Activated CD8-positive, alpha-beta memory T cell treated with anti-CD3 and anti-CD28 coated beads, Interleukin-2, amount 10 ng/mL, durations not matched to agents 7 days and 5 days (primary cell): ENCODE measurements at places on chromosomes 1 and 21.

- no peak for DNase-seq
Observed at GRCh38 chr1:157878059-157878458, 36.5 kb upstream of the CD5L start.

GRCh38 chr1:119674835-119675289 lies 26.8 kb upstream of the ZNF697 start:
- no peak for DNase-seq

- DNase-seq, result no peak
Observed at GRCh38 chr1:59243550-59243949, 53.3 kb upstream of the FGGY start.

DNA sequence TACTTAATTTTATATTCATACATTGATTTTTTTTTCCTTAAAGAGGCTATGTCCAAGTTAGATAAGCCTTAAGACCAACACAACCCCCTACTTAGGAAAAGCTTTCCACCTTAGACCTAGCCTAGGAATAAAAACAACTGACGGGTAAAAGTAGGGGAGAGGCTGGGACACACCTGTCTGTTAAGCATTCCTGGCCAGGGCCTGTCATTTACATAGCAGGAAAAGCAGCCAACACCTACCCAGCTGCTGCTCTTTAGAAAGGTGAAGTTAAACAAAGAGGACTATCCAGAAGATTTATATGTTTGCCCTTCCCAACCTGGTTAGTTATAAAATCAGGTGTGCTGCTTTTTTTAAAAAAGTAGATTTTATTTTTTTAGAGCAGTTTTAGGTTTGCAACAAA lies 29.1 kb upstream of the SAMD13 start:
- no peak for DNase-seq

DNA sequence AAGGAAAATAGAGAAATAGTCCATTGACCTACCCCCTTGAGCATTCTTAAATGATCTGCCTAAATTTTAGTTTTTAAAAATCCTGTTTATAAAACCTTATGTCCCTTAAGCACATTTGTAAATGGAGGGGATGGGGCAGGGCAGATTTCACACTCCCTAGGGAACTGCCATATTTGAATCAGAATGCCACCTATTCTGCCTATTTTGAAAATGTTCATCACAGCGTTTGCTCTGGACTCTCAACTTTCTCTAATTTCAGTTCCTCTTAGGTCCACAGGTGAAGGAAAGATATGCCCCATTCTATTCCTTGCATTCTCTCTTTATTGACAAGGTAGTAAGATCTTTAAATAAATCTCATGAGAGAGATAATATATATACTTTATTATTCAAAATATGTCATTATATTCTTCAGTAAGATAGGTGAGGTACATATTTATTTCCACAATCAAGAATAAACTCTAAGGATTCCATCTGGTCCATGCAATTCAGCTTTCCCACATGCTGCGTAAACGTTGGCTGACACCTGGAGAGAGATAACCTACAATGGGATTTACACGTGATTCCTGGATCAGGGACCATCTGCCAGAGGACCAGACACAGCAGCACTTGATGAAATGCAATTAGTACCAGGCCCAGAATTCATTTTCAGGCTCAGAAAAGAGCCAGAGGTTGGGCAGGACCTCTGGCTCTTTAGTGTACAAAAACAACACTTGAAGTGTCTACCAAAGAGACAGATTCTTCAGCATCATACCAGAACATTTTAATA lies 1.2 kb upstream of the LPGAT1 start:
- no peak for DNase-seq

DNA sequence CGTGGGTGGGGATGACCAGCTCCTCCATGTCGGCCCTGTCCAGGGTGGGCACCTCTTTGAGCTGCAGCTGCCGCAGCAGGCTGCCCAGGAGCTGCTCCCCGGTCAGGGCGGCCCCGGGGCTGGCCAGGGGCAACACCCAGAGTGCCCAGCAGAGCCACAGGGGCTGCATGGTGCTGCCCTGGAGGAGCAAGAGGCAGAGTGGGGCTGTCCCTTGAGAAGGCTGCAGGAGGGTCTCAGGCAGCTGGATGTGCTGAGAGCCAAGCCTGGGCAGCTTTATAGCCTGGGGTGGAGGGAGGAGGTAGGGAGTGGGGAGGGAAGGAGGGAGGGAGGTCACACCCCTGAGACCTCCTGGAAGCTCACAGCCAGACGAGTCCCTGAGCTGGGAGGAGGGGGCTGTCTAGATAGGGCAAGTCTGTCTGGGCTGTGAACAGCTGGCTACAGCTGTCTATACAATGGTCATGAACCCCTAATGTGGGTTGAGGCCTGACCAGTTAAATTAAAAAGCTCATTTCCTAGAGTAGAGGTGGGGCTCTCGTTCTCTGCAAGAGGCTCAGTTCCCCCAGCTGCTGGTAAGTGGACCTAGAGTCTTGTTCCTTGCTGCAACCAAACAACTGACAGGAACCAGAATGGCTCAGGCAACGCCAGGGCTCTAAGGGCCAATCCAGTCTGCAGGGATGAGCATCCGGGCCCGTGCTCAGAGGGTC lies at the start of gene LEFTY1:
Gene LEFTY1, minus strand, starts transcription at position 249 of the 704 bp plus-strand sequence. Its CDS starts 80 bp downstream, at position 169.
- DNase-seq, result no peak

GRCh38 chr1:241331328-241332036 lies 25.5 kb downstream of the RGS7 start:
- no peak for DNase-seq

DNA sequence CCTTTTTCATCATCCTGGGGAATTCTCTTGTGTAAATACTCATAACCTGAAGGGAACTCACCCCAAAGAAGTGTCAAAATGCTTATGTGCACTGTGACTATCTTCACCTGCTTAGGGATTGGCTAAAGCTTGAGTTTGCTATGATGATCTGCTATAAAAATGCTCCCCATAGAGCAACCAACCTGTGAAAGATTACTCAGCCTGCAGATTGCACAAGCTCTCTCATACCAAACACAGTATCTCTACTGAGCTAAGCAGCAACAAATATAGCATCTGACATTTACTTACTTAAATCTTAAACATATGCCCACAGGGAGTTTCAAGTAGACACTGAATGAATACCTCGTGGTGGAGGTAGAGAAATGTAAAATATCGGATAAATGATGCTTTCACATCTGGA lies 725.8 kb downstream of the MRPL39 start:
- DNase-seq, result no peak

GRCh38 chr1:85983316-85983715 lies 173.3 kb downstream of the COL24A1 start:
- no peak for DNase-seq

GRCh38 chr1:89008511-89008910 lies 14.2 kb downstream of the GBP3 start:
- DNase-seq, result no peak

DNA sequence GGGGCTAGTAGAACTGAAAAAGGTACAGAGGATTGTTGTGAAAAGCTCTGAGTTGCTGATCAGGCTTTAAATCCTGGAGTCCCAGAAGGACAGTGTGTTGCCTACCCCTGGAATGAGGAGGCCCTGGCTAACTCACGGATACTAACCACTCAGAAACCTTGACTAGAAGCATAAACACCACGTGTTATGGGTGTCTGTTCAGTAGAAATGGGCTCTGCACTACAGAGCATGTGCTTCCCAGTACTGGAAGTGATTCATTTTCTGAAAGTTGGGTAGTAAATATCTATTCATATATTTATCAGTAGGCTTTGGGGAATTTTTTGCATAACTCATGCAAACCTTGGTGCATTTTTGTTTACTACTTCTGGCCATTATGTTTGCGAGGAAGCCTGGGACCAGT lies 15.1 kb upstream of the CLCA1 start:
- DNase-seq, result no peak

DNA sequence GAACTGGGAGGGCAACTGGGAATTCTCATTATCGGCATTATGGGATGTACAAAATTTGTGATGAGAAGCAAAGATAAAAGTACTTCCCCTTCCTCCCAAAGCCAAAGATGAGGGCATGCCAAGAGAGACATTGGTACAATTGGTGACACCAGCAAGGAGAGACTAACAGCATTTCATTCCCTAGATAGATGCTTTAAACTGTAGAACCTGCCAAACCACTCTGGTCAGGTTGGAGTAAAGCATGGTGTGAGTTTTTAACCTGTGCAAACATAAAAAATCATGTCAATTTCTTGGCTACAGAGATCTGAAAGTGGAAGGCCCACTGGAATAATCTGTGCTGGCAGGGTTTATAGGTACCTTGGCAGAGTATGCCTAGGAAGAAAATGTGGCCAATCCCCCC lies 19.4 kb downstream of the CTXND2 start:
- DNase-seq, result no peak

GRCh38 chr1:30058970-30059369 lies 664.4 kb downstream of the MATN1 start:
- DNase-seq, result no peak

GRCh38 chr1:53294567-53294966 lies 33.3 kb downstream of the LRP8 start:
- DNase-seq, result peak; percentile 55

GRCh38 chr1:8908388-8909151 lies 30.1 kb upstream of the ENO1 start:
- DNase-seq, result no peak

GRCh38 chr1:81170721-81171120 lies 630.0 kb upstream of the ADGRL2 start:
- no peak for DNase-seq

- DNase-seq, result no peak
Observed at GRCh38 chr1:216075339-216075738, 347.9 kb downstream of the USH2A start.

DNA sequence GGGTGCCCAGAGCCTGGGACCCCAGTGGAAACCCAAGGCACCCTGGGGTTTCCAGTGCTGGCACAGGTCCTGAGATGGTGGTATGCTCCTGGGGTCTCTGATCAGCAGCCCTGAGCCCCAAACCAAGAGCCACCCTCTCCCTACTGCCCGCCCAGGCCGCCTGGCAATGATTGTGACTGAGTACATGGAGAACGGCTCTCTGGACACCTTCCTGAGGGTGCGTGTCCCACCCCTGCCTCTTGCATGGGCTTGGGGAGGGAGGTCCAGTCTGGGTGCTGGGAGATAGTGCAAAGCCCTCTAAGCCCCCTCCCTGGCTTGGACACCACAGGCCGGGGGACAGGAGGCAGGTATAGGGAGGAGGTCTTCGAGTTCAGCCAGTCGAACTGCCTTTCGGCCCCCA lies 34.7 kb downstream of the EPHA8 start:
- no peak for DNase-seq

- no peak for DNase-seq
Observed at GRCh38 chr1:25522031-25522655, 21.3 kb upstream of the LDLRAP1 start.

- no peak for DNase-seq
Observed at GRCh38 chr1:5768014-5768413, 224.2 kb downstream of the NPHP4 start.

DNA sequence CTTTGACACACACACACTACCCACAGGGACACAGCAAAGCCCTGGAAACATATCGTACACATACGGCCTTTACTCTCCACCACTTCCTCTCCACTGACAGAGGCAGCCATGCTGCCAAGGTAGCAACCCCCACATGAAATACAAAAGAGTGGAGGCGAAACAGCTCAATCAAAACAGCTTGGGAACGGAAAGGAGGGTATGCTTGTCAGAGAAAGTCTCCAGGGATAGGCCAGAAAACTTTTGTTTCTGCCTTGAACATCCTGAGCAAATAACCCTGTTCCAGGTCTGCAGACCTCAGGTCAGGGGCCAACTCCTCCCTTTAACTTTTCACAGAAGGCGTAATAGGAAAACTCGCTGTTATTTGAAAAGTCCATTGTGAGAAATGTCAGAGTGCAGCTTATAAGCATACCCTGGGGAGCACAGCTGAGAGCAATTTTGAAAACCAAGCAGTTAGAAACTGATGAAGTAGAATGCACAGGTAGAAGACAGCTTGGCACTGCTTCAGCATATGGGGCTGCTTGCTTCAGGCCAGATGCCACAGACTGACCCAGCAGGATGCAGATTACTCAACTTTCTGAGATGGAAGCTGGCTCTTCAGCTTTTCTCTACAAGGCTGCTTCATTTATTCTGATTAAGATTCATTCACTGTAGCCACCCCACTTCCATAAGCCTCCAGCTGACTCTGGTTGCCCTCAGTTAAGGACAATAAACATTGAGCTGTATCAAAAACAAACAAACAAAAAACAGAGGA lies 18.0 kb downstream of the KIAA0319L start:
- peak; percentile 73 for DNase-seq

- DNase-seq, result no peak
Observed at GRCh38 chr1:41454406-41454805, 30.1 kb downstream of the EDN2 start.

- DNase-seq, result no peak
Observed at GRCh38 chr1:2001773-2002411, 1.7 kb downstream of the CFAP74 start.

- DNase-seq, result no peak
Observed at GRCh38 chr1:208176649-208177048, 67.5 kb downstream of the PLXNA2 start.

DNA sequence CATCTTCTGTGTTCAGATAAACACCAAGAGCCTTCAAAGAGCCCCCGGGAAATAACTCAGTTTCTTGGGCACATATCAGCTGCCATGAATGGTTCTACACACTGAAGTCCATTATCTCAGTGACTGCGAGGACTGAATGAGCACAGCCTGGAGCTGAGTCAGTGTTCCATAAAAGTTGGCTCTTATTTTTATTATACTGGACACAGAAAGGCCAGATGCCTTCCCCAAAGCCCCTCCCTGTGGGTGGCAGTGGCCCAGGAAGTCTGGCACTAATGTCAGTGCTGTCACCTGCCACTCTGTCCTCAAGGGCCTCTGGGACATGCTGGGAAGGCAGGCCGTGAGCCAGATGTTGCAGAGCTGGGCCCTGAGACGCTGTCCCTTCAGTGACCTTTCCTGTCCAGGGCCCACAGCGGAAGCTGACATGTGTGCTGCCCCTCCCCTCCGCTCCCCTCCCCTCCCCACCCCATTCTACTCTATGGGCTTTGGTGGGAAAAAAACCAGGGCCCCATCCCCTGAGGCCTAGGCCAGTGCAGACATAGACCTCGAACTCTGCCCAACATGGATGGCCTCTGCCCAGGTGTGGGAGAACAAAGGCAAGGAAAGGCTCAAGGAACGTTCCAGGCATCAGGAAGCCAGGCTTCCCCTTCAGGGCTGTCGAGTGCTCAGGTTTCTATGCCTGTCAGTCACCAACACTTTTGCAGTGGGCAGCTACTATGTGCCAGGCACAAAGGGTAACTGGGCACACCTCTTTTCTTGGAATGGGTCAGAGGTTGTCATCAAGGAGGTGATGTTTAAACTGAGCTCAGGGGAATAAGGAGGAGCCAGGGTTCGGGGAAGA lies 22.4 kb upstream of the NPPB start:
- DNase-seq, result no peak

GRCh38 chr1:3607703-3608065 lies 3.6 kb downstream of the MEGF6 start:
- DNase-seq, result no peak

DNA sequence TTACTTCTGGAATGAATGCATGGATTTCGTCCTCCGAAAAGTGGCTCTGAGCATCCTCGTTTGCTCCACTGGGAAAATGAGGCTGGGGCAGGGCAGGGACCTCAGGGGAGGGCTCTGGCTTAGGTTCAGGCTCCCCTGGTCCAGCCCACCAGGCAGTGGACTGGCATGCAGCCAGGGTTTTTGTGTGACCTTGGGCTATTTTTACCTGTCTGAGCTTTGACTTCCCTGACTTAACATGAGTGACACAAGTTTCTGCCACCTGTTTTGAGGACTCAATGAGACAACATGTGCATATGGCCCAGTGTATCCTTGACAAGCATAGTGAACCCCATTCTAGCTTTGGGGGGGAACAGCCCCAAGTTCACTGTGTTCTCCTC lies 32.6 kb upstream of the EDN2 start:
- no peak for DNase-seq
